ENCODE measurements at places on chromosomes 7 and 10.

DNA sequence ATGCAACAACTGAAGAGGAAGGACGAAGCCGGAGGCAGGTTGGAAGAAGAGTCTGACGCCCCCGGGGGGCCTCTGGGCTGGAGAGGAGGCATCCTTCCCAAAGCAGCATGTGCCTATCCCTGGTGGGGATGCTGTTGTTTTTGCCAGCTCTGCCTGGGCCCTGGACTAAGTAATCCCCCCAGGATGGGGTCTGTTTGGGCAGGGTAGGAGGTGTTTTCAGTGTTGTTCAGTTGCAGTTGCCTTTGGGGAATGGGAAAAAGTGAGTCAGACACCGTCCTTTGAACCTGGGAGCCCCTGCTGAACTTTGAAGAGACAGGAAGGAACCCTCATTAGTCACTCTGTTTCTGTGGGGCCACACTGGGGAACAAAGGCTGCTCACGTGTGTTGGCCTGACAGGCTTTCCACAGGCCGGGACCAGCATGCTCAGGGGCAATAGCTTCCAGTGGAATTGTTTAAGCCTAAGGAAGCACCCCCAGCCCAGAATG is 35.2 kb upstream of the GDF10 start:
- DNase-seq = peak; percentile 25

DNA sequence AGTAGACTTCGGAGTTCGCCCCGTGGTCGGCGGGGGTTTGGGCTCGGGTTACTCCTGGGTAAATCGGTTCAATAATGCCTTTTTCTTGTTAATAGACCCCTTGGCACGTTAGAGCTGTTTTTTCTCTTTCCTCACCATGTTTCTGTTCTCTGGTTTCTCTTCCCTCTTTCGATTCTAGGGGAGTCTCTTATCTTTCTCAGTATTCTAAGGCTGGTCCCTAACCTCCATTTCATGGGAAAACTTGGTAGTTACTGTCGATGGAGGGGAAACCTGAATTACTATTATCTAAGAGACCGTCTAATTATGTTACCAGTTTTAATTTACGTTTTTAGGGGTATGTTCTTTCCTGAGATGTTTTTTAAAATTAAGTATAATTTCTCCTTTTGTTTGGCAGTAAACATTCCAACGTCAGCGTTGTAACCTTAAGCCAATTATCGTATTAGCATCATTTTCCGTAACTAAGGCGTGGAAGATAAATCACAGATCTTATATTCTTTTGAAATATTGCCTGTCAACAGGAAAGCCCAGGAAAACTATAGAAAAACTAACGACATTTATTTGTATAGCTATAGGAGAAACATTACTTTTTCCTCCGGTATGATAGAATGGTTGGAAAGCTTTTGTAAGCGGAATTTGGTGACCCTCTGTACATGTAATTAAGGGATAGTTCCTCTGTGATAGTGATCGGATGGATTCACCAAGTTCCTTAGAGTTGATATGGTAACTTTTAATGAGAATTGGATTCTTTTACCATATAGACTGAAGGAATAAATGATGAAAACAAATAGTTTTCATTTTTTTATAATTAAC is 847 bp downstream of the BTAF1 start:
- no peak for DNase-seq

- DNase-seq = peak; percentile 58
Observed at GRCh38 chr10:12264204-12264940, 68.4 kb downstream of the CDC123 start.

DNA sequence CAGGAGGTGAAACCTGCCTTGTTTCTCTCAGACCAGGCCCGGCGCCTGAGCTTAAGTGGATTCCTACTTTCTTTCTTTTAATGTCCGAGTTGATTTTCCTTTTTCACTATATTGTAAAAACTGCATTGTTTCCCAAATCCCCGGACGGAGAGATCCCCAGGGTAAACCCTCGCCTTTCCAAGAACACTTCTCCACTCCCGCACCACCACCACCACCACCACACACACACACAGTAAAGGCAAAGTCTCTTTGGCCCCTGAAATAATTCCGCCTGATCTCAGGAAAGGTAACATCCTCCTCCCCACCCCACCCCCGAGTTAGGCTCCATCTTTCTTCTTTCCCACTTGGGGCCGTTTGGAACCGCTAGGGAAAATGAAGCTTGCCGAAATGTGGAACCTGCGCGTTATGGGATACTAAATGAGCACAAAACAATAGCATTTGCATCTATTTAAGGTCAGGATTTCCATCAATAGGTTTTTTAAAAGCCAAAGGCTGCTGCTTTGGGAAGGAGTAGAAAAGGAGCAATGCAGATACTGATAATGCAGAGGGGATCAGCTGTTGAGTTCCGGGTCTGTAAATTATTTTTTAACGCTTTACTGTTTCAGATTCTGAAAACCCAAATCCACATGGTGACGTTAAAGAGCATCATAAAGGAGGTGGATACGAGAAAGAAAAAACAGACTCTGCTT is 2.5 kb downstream of the HPSE2 start:
- DNase-seq = no peak

DNA sequence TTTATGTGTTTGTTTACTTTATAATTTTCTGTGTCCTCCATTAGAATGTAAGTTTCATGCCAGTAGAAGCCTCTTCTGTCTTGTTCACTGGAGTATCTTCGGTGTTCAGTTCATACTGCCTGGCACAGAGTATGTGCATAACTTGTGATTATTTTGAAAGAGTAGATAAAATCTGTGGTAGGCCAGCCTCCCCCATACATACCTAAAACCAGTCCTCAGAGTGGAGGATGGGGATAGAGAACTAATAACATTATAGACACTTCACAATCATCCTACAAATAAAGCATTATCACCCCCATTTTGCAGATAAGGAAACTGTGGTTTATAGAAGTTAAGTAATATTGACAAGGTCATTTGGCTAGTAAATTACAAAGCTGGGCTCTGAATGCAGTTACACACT is 28.0 kb downstream of the VIM start:
- DNase-seq = no peak

DNA sequence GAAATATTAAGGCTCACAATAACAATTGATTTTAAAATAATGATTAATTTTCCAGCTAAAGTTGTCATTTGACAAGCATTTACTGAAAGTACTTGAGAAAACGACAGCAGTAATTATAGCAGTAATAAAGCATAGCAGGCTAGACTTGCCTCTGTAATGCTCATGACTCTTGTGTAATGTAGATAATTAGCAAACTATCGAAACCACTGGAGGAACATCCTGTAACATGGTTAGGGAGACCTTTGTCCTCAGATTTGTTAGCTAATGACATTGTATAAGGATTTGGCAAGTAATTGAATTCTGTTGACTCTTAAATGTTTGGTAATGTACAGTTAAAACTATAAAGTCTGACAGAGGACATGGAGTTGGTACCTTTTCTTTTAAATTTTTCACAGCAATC is 24.8 kb downstream of the ARL4A start:
- no peak for DNase-seq

Data from central memory CD4-positive, alpha-beta T cell (primary cell).